ENCODE measurements at places on chromosomes 16 and 17.

DNA sequence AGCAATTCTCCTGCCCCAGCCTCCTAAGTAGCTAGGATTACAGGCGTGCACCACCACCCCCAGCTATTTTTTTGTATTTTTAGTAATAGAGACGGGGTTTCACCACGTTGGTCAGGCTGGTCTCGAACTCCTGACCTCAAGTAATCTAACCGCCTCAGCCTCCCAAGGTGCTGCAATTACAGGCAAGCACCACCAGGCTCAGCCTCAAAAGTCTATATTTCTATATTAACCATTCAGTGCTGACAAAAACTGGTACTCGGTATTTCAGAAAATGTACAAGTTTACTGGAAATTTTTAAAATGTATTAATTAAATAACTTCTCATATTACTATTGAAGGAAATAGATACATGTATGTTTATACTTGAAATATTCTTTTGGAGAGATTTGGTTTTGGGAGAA lies 1.4 kb upstream of the HEXD start:
- no peak for DNase-seq

GRCh38 chr16:77918809-77919707 lies 103.3 kb upstream of the CLEC3A start:
- DNase-seq: peak; percentile 90

DNA sequence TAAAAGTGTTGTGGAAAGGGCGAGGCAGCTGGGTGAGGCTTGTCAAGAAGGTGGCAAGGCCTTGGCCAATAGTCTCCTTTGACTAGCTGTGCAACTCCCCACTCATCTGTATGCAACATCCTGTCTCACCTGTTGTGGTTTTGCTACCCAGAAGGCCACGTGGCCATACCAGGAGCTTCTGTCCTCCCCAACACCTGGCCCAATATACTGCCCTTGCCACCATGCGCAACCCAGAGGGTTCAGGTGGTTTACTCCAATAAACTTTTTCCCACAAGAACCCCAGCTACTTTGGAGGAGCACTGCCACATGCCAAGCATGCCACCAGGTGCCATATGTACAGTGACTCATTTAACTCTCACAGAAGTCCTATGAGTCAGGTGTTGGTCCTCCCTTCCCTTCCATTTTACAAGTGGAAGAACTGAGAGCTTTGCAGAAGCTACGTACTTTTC lies 10.2 kb downstream of the MYO19 start:
- no peak for DNase-seq

GRCh38 chr16:18802767-18803343 lies 1.5 kb upstream of the ARL6IP1 start:
- DNase-seq: no peak

DNA sequence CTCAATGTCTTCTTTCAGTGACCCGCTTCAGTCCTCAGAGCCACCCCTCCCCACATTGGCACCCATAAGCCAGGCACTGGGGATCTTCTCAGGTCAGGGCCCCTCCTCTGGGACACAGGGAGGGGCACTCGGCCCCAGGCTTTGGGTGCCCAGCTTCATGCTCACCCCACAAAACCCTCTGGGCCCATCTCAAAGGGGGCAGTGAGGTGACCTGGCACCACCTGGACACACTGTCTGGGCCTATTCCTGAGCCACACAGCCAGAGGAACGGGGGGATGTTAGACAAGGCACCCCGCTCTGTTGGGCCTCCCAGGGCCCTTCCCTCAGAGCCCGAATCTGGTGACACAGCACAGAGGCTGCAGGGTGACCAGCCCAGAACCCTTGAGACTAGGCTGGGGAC lies 36.1 kb downstream of the TNFRSF13B start:
- DNase-seq: no peak

- DNase-seq: no peak
These were observed 11.8 kb upstream of the ZNF23 start for GRCh38 chr16:71473891-71474290.

- no peak for DNase-seq
These were observed 47.8 kb downstream of the MRC2 start for GRCh38 chr17:62675260-62675659.

DNA sequence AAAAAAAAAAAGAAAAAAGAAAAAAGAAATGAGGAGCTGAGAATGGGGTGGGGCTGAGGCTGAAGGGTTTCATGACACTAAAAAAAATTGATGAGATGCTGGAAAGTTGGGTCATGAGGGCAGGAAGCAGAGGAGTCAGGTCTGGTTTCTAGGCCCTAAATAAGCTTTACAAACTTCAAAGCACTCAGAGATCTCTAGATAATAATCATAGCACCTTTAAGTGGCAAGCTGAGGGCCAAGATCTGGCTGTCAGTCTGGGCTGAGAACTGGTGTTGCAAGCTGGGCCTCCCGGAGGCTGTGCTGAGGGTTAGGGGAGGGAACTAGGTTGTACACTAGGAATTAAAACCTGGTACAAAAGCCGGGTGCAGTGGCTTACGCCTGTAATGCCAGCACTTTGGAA lies 6.4 kb downstream of the ZNF764 start:
- no peak for DNase-seq

DNA sequence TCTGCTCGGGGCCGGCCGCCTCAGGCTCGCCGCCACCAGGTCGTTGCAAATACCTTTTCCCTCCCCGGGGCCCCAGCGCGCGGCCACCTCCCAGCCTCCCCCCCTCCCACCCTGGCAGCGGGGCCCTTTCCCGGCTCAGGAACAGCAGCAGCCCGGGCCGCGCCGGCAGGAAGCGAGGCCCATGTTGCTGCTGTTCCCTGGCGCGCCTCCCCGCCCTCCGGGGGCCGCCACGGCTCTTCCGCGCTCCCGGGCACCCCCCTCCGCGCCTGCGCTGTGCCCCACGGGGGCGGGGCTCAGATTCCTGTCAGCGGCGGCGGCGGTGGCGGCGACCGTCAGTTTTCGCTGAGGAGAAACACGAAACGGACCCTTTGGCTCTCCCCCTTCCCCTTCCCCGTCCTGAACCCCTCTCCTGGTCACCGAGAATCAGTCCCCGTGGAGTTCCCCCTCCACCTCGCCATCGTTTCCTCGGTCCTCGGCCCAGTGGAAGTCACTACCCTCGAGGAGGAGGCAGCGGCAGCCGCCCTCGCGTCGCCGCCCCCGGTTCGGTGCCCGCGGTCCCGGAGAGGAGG lies at the start of gene NFAT5:
TSS of gene NFAT5 (plus strand) at position 296 of the 569 bp plus-strand sequence. CDS start 336 bp downstream, outside the sequence.
- DNase-seq: peak; percentile 95

GRCh38 chr17:66351033-66351432 lies 48.6 kb downstream of the PRKCA start:
- peak; percentile 35 for DNase-seq

DNA sequence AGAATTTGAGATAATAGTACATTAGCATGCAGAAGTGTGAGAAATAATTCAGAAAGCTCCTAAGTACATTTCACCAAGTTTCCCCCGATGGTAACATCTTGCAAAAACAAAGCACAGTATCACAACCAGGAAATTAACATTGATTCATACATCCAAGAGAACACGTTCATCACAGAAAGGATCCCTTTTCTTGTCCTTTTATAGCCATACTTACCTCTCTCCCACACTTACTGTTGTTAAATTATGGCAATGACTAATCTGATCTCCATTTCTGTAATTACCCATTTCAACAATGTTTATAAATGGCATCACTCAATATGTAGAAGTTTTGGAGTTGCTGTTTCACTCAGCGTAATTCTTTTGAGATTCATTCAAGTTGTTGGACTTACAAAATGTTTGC lies 1260.0 kb downstream of the CDH8 start:
- DNase-seq: no peak

DNA sequence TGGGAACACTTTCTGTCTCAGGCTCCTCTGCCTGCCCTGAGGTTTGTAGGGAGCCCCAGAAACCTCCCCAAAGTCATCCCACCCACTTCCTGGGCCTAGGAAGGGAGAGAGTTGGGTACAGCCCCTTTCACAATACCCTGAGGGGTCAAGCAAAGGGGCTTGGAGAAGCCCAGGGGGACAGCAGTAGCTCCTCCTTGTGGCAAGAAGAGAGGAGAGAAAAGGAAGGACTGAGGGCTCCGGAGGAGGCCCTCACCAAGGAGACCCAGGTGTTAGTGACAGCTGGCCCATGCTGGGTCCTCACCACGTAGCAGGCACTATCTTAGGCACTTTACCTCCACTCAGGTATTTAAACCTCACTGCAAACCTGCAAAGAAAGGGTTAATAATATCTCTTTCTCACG lies 112.8 kb downstream of the IRX5 start:
- no peak for DNase-seq

DNA sequence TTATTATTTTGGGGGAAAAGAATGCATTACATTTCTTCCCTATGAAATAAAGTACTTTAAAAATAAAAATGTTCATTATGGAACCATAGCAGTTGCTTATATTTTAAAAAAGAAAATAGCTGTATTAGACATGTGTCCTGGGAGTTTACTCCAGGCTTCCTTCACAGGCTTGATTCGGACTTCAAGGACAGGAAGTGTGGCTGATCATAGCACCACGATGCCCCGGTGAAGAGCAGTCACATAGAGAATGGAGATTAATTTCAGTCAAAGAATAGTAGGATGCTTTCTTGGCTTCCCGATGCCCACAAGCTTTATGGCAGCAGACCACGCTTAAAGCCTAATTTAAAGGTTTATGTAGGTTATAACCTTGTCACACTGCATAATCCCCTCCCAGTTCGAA lies 125.1 kb downstream of the NPIPB5 start:
- no peak for DNase-seq

DNA sequence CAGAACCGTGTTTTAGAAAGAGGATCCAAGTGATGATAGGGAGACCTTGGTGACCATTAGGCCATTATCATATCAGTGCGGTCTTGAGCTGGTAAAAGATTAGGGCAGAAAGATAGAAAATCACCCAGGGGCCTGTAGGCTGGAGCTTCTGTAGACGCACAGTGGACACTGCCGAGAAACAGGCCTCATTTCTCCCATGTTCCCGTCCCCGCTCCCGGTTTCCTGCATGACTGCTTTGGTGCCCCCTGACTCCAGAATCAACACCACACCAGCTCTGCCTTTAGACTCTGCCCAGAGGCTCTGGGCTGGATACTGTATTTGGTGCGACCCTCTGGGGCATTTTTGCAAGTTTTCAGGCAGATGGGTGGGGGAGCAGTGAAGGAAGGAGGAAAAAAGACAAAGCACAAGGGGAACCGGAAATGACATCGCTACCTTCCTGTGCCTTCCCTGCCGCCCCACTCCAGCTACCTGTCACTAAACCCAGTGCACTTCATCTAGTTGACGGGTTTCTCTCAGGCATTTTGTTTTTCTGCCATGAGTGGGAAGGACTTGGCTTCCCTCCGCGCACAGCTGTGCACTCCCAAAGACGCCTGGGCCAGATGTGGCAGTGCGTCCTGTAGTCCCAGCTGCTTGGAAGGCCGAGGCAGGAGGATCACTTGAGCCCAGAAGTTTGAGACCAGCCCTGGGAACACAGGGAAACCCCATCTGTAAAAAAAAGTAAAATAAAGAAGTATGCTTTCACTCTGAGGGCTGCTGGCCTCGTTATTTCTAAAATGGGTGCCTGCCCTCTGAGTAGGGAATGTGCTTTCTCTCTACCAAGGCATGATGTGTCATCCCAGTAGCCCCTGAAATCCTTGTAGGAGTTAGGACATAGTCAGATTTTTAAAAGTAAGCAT lies 214.1 kb downstream of the RPTOR start:
- DNase-seq: no peak

DNA sequence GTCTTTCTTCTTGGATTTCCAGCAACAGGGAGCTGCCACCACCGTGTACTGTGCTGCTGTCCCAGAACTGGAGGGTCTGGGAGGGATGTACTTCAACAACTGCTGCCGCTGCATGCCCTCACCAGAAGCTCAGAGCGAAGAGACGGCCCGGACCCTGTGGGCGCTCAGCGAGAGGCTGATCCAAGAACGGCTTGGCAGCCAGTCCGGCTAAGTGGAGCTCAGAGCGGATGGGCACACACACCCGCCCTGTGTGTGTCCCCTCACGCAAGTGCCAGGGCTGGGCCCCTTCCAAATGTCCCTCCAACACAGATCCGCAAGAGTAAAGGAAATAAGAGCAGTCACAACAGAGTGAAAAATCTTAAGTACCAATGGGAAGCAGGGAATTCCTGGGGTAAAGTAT lies 389.0 kb downstream of the MAF start:
- no peak for DNase-seq

DNA sequence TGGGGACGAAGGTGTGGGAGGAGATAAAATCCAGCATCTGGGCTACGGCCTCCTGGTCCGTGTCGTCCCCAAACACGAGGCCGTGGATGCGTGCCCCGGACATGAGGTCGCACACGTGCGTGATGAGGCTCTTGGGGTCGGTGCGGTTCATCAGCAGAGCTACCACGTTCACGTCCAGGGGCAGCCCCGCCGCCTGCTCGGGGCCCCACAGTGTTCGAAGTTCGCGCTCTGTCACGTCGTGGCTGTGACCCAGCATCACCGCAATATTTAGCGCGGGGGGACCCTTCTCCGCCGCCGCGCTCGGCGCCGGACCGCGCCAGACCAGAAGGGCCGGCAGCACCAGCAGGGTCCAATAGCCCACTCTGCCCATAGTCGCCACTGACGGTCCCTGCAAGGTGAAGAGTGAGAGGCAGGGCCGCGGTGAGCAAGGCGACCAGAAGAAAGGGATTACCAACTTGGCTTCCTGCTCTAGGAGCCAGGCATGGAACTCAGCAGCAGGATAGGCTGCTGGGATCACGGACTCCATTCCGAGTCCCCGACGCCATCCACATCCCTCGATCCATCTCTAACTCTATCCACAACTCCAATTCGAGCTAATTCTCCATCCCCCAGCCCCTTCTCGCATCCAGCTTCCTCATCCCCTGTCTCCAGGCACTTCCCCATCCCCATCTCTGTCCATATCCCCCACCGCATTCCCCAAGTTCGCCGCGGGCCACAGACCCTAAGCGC lies 2.0 kb downstream of the GRIN2A start:
- DNase-seq: no peak

DNA sequence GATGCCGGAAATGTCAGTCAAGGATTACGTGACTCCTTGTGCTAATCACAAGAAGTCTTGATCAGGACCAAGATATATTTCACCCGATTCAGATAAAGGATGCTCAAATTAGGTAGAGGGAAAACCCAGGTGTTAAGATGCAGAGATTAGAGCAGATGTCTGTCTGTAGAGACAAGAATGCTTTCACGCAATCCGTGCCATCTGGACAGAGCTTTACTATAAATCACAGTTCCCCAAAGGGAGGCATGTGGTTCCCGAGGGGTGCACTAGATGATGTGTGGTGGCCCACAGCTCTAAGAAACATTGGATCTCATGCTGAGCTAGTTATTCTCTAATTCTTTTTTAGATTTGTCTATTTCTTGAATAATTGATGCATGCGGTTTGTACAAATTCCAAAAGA lies 9.8 kb upstream of the MAP3K14 start:
- no peak for DNase-seq

- DNase-seq: no peak
These were observed 272.7 kb upstream of the PMFBP1 start for GRCh38 chr16:72444696-72445095.

All from lung microvascular endothelial cell (primary cell).